Urinary bladder (tissue), 4 donors: ENCODE measurements at places on chromosomes 7 and 10. TPM values are rescaled to one million over a fixed set of nuclear protein-coding genes. Genes with fewer than 3 reads are reported as not detected.

- DNase-seq: no peak
Measured at GRCh38 chr10:77666821-77667220, 29.2 kb upstream of the KCNMA1 start.

GRCh38 chr10:10831085-10831484 lies 186.6 kb upstream of the CELF2 start:
- DNase-seq: no peak

GRCh38 chr7:82616059-82616728 lies 172.6 kb upstream of the CACNA2D1 start:
- DNase-seq: no peak

DNA sequence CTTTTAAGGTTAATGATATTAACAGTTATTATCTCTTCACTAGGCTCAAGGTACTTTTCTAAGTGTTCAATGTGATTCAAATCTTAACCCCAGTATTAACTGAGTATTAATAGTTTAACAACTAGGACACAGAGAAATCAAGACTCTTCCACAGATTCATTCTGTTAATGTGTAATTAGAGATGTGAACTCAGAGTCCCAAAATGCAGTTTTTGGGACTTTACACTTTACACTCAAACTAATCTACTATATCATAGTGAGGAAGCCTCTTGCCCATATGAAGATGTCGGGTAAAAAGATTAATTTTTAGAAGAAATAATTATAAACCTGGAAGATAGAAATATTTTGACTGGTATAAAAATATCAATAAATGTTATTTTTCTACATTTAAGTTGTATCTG lies 644.5 kb upstream of the LRRTM3 start:
- DNase-seq: no peak

DNA sequence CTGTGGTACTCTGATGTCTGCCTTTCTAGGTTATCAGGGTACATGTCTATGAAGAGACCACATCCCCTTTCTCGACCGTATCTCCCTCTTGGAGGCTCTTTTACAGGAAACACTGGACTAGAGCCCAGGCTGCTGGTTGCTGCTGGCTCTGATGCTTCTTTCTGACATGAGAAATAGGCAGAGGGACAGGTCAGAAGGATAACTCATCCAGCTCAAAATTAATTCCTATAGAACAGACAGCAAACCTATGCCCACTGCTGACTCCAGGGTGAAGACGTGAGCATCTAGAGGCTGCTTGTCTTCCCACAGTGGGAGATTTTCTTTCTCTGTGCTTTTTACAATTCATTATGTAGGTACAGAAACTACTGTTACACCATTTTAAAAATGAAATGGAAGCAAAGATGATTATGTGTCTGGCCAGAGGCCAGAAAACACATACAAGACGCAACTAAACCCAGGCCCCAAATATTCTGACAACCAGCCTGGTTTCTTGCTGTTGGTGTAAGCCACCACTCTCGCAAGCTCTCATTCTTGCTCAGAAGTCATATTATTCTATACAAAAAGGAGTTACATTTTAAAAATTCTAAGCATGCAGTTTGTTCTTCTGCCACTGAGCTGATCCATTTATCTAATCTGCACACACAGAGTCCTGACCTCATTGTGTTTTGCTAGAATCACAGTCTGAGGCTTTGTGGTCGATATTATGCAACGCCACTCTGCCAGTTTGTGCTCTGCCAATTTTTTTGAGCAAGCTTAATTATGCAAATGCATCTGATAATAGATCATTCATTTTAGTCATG lies 424.3 kb downstream of the KIF20B start:
- DNase-seq: peak; percentile 4

GRCh38 chr10:8640878-8641277 lies 586.4 kb downstream of the GATA3 start:
- DNase-seq: peak; percentile 46

- DNase-seq: no peak
Measured at GRCh38 chr7:44272456-44272855, 52.9 kb downstream of the CAMK2B start.

- no peak for DNase-seq
Measured at GRCh38 chr10:34139559-34139958, 675.5 kb downstream of the PARD3 start.

DNA sequence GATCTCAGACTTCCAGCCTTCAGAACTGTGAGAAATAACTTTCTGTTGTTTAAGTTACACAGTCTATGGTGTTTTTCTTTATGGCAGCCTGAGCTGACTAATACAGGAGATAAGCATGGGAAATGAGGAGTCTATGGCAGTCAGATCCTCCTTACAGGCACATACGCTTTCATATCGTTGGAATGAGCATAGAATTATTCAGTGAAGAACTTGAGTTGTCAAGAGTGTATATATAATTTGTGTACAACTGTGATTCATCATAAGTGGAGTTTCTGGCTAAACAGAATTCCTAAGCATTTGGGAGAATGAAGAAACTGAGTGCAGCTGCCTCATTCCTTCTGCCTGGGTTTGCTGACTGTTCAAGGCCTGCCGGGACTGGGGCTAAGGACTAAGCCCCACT lies 516.7 kb downstream of the ADRA2A start:
- DNase-seq: no peak

DNA sequence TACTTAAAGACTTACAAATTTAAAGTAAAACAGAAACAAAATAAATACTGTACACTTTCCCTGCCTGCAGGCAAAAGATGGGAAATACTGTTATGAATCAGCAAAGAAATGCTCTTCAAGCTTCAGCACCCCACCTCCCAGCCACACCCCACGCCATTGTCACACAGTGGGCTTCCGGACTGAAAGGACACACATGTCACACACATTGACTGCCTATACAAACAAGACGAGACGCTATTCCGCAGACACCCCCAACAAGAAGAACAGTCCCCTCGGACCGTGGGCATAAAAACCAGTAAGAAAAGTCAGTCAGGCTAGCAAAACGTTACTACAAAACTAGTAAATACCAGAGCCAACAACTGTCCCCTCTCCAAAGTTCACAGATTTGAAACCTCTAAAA lies 22.2 kb upstream of the PARP12 start:
- no peak for DNase-seq

DNA sequence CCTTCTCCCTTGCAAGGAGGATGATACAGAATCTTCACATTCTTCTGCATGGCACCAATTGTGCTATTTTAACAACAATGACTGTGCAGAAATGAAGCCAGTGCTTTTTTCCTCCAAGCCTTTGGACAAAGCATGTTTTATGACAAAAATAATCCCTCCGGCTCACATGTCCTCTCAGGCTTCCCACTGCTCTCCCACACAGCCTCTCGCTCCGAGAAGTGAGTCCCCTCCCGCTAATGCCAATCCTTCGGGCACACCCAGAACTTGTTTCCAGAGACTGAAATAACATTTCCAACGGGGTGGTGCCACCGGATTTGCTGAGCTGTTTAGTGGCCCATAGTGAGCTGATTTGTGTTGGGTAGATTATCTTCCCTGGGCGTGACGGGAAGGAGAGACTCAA lies 35.8 kb downstream of the RBM17 start:
- DNase-seq: no peak

- no peak for DNase-seq
Measured at GRCh38 chr7:47256016-47256415, 325.9 kb downstream of the TNS3 start.

DNA sequence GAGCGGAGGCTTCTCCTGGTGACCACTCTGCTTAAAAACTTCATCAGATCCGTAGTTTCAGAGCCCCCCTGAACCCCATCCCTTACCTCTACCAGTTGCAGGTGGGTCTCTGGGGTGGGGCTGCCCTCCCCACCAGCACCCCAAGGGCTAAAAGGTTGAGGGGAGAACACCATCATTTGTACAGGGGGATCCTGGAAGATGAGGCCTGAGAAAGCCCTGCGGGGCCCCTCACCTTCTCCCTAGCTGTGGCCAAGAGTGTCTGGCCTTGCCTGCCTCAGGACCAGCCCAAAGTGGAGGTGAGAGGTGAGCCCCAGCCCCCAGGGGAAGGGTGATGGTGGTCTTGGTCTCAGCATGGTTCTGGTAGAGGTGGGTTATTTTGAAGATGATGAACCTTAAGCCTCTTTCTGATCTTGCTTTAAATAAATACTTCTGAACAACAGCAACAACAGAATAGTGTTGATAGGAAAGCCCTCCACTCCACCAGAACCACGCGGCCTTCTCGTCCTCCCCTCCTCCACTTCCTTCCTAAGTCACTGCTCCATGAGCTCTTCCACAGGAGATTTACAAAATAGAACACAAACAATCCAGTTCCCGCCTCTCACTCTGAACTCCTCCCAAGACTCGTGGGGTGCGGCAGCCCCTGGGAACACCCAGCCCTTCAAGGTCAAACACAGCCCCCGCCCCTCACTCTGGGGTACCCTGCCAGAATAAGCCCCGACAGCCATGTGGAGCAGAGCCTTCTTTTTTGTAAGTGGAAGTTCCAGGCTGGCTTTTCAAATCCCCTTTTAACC lies 169.1 kb downstream of the EGFR start:
- no peak for DNase-seq

DNA sequence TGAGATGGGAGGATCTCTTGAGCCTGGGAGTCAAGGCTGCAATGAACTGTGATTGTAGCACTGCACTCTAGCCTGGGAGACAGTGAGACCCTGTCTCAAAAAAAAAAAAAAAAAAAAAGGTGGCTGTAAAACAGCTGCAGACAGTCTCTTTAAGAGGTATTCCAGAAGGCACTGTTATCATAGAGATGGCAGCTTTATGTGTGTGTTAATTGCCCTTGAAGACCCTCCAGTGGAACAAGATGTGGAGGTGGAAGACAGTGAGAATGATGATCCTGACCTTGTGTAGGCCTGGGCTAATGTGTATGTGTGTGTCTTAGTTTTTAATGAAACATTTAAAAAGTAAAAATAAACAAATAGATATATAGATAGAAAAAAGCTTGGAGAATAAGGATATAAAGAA lies 66.0 kb downstream of the ZNF487 start:
- no peak for DNase-seq

DNA sequence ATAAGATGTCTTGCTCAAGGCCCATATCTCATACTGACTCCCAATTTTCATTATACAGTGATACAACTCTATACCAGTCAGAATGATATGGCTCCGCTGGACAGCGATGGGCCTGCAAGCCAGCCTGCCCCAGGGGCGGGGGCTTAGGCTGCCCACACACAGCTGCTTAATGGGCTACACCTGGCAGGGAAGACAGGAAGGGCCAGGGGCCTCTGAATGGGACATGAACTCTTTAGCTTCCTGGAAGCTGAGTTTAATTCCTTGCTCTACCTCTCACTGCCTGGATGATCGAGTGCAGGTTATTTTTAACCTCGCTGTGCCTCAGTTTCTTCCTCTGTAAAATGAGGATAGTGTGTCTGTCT lies 112.5 kb downstream of the C10orf105 start:
- no peak for DNase-seq

DNA sequence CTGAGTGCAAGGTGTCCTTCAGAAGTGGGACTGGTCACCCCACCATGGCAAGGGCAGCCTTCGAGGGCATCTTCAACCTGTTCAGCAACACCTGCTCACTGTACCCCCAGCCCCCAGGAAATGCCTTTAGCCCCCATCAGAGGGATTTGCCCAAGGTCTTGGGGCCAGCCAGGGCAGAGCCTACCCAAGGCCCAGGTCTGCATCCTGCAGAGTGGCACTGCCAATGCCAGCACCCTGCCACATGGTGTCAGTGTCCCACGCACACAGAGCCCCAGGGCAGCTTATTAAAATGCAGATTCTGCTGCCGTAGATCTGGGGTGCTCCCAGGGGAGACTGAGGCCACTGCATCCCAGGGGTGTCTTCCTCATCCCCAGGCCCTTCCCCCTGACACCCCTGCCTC lies 106.2 kb upstream of the KCTD7 start:
- no peak for DNase-seq

GRCh38 chr10:49397036-49397999 lies 1.4 kb upstream of the DRGX start:
- DNase-seq: no peak

DNA sequence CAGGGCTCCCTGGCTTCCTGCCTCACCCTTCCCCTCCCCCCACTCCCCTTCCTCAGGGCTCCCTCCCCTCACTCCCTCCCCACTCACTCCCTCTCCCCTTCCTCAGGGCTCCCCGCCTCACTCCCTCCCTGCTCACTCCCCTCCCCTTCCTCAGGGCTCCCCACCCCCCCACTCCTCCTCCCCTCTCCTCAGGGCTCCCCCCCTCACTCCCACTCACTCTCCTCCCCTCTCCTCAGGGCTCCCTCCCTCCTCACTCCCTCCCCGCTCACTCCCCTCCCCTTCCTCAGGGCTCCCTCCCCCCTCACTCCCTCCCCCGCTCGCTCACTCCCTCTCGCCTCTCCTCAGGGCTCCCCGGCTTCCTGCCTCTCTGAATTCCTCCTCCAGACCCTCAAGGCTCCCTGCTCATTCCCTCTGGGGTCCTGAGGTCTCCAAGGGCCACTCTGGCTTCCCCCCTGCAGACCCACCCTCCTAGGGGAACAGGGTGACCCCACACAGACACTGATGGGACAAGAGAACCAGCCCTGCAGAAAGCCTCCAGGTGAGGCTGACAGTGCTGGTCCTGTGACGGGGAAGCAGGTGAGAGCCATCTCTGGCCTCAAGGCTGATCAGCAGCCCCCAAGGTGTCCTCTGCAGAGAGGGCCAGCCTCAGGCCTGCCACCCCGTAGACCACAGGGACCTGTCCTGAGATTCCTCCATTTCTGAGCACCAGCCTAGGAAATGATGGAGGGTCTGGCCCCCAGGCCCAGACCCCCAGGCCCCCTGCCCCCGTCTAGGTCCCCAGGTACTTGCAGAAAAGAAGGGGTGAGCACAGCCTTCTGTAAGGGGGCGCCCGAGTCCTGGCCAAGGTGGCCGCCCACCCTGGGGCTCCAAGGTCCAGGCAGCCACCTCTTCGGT lies 47.2 kb downstream of the PWWP2B start:
- peak; percentile 74 for DNase-seq

- no peak for DNase-seq
Measured at GRCh38 chr7:110534241-110534931, 556.5 kb upstream of the LRRN3 start.

The ACSM6 gene
- 0.42 TPM for polyA plus RNA-seq

The BTBD16 gene
- polyA plus RNA-seq: 10.2 TPM

The SORCS1 gene
- polyA plus RNA-seq: 9.3 TPM

The SHH gene
- 8.6 TPM for polyA plus RNA-seq

The GALNT17 gene
- polyA plus RNA-seq: 45.8 TPM

The SLIT1 gene
- 0.19 TPM for polyA plus RNA-seq

The TAS2R3 gene
- polyA plus RNA-seq: not detected

The RTKN2 gene
- 0.06 TPM for polyA plus RNA-seq

The ANKRD2 gene
- polyA plus RNA-seq: 0.23 TPM

The ELOVL3 gene
- 0.29 TPM for polyA plus RNA-seq
